ENCODE measurements at places on chromosomes 12 and 14.

DNA sequence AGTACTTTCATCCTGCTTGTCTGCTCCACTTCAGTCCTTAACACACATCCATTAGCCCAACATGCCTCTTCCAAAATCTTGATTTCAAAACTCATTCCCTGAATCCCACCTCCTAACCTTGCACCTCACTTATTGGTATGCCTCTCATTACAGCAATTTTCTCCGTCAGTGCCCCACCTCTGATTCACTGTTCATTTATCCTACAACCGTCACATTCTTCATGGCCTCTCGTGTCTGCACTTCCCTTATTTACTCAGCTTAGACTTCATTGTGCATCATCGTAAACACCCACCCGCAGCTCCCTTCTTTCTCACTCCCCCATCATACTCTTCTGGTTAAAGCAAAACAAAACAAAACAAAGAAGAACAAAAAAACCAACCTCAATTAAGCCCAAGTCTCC is 160.6 kb upstream of the HMGA2 start:
- DNase-seq = no peak

DNA sequence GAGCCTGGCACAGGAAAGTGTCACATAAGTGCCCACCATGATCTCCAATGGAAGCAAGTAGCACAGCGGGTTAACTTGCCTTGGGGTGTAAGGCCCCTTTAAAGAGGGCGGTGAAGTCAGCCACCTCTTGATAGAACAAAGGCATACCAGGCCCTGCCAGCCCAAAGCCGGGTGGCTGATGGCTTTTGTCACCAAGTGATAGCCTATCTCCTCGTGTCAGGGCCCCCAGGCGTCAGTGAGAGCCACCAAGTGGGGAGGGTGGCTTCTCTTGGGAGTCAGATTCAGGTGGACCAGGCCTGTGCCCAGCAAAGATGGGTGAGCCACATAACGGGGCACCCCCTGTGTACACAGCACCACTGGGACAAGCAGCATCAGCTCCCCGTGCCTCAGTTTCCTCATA is 8.3 kb upstream of the MYL2 start:
- no peak for DNase-seq

- no peak for DNase-seq
Measured at GRCh38 chr14:32003585-32003984, 73.5 kb upstream of the ARHGAP5 start.

DNA sequence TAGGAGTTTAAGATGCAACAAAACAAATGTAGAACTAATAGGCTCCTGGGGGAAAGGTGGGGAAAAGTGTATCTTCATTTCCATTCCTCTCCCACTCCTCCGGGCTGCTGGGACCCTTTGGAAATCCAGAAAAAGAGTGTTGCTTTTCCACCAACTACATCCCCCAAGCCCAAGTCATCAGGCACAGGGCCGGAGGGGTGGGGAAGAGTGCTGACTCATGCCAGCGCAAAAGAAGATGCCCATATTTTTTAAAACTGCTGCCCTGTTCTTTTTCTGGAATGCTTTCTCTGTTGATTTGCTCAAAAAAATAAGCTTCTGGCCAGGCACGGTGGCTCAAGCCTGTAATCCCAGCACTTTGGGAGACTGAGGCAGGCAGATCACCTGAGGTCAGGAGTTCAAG is 70.9 kb downstream of the TBK1 start:
- DNase-seq = no peak

GRCh38 chr14:71354801-71355200 is 447.5 kb downstream of the PCNX1 start:
- DNase-seq = no peak

DNA sequence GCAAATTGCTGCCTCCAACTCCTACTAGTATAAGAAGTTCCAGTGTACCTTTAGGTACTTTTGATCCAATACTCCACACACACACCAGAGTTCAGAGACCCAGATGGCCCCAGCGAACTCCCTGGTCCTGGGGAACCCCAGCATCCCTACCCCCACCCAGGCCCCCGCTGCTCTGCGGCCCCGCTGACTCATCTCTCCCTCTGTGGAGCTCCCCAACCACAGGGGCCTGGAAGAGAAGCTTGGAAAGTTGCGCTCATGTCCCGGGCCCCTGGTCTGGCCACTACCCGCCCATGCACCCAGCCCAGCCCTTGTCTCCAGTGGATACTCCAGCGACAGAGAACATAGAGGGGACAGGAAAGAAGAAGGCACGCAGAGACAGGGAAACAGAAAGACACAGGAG is 4.2 kb upstream of the SP7 start:
- no peak for DNase-seq

DNA sequence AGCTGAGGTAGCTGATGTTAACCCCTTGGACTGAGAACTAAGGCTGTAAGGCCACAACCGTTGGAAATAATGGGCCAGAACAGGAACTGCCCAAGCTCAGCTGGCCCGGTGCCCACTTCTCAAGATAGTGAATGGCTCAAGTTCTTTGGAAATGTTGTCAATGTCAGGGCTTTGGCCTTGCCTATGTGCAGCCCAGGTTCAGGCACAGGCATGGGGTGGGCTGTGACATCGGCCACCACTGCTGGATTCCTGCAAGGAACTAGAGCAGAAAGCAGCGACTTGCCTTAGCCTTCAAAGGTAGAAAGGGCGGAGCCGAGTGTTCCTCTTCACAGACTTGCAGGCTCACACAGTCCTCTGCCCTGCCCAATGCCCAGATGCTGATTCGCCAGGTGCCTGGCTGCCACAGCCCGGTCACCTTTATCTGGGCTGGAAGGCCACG is 291.2 kb downstream of the ZFP36L1 start:
- DNase-seq = no peak

DNA sequence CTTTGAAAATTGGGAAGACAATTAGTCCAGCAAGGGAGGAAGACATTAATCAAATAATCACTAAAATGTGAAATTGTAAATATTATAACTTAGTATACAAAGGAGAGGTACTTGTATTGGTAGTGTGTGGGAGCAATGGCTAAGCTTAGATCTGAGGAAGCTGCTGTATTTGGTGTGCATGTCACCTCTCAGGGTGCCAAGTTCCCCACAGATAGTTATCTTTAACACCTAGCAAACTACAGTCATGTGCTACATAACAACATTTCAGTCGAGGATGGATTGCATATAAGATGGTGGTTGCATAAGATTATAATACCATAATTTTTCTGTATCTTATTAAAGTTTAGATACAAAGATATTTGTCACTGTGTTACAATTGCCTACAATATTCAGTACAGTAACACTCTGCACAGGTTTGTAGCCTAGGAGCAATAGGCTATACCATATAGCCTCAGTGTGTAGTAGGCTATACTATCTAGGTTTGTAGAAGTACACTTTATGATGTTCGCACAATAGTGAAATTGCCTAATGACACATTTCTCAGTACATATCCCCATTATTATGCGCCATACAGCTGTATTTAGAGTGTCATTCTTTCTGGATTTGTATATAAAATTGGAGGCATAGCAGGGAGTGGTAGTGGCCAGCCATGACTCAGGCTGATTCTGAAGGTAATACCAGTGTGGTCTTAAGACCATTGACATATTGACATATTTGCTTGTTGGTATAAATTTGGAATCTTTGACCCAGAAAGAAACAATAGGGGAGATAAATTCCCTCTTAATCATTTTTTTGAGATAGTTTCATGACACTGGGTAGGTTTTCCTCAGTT is 55.8 kb downstream of the RAD51B start:
- no peak for DNase-seq

- DNase-seq = no peak
Measured at GRCh38 chr12:42910656-42911055, 321.1 kb upstream of the PRICKLE1 start.

DNA sequence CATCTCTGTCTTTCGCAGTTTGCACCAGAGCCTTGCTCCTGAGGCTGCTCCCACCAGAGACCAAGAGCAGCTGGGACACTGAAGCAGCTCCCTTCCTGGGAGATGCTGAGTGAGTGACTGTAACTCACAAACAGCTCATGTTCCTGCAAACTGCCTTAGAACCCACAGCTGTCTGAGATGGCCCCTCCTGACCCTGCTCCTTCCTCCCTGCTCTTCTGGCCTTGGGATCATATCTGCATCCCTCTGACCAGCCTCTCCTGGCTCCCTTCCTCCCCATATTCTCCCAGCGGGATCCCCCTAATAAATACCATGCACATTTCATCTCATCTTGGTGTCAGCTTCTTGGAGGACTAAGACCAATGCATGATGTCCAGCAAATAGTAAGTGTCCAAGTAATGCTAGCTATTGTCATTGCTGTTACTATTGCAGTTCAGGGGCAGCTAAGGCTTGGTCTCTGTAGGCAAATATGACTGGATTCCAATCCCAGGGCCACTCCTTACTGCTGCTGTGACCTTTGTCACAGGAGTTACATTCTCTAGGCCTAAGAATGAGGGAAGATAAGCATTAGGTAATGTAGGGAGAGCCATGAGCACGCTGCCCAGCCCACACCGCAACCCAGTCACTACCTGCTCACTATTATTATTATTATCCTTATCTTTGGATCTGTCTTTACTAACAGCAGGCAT is 47.9 kb downstream of the SYNE3 start:
- DNase-seq = no peak

GRCh38 chr14:95128140-95128539 is 29.2 kb downstream of the DICER1 start:
- no peak for DNase-seq

DNA sequence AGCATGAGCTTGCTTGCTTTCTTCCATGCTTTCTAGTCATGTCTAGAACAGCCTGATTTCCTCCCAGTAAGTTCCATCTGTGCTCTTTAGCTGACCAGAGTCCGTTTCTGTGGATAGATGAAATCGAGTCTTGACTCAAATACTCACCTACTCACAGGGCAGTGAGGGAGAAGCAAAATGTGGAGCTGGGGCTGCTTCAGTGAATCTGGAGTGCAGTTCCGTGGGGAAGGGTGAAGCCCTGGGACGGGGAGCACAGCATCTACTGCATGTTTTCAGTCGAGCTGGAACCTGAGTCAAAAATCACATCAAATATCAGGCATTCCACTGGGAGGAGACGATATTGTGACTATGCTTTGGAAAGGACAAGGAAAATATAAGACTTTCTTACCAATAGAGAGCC is 70.3 kb upstream of the PRMT8 start:
- no peak for DNase-seq

DNA sequence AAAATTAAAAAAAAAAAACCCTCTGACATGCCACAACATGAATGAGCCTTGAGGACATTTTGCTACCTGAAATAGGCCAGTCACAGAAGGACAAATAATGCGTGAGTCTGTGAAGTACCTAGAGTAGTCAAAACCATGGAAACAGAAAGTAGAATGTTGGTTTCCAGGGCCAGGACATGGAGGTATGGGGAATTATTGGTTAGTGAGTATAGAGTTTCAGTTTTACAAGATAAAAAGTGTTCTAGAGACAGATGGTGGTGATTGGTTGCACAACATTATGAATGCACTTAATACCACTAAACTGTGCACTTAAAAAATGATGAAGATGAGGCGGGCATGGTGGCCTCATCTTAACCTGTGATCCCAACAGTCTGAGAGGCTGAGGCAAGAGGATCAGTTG is 47.6 kb upstream of the ZFP36L1 start:
- no peak for DNase-seq

- DNase-seq = no peak
Measured at GRCh38 chr12:66092559-66093269, 37.8 kb downstream of the LLPH start.

GRCh38 chr12:49446571-49446970 is 79.3 kb downstream of the SPATS2 start:
- no peak for DNase-seq

GRCh38 chr12:132651444-132652100 is 33.0 kb downstream of the P2RX2 start:
- DNase-seq = no peak

- DNase-seq = peak; percentile 2
Measured at GRCh38 chr14:106657460-106657859, 1131.1 kb downstream of the TMEM121 start.

DNA sequence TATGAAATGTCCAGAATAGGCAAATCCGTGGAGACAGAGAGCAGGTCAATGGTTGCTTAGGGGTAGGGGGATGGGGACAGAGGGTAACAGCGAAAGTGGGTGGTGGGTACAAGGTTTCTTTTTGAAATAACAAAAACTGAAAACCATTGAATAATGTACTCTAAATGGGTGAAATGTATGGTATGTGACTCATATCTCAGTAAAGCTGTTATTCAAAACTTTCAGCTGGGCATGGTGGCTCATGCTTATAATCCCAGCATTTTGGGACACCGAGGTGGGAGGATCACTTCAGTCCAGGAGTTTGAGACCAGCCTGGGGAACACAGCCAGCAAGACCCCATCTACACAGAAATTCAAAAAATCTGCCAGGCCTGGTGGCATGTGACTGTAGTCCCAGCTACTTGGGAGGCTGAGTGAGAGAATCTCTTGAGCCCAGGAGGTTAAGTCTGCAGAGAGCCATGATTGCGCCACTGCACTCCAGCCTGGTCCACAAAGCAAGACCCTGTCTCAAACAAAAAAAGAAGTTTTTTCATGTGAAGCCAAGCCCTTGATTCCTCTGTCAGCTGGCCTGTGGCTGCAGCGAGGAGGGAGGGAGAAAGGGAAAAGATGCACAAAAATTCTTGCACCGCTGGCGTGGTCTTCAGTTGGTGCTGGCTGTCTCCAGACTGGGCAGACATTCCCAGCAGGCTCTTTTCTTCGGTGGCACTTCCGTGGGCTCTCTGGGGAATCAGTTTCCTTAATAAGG is 248.2 kb downstream of the SLC41A2 start:
- no peak for DNase-seq

DNA sequence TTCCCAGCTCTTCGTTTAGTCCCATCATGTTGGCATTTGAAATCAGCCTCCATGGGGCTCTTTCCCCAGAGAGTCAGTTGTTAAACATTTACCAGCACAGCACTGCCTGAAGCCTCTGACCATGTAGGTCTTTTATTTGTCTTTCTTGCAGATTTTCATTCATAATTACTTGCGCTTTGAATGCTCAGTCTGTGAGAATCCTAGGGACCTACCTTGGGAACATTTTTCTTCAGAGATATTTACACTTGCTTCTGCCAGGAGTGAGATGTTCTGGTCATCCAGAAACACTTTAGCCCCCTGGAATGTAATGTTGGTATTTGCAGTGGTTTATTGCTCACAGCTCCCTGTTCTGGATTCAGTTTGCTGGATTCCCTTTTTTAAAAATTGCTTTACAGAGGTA is 41.7 kb downstream of the RPH3A start:
- no peak for DNase-seq

DNA sequence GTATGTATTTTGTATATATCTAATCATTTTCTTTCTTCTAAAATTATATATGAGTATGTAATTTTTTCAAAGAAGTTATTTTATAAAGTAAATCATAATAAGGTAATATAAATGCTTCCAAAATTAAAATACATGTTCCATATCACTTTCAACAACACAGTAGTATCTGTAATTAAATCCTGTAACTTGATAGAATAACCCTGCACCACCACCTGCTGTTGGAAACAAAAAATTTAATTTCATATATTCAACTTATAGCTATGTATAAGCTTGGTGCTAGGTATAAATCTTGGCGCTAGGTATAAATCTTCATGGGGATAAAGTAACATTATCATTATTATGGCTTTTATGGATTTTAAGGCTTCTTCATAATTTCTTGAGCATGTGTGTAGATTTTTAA is 149.7 kb upstream of the DCN start:
- no peak for DNase-seq
